ENCODE measurements at places on chromosomes 5 and 9.

GRCh38 chr9:38315085-38315595 lies 77.4 kb upstream of the ALDH1B1 start:
- DNase-seq: no peak

DNA sequence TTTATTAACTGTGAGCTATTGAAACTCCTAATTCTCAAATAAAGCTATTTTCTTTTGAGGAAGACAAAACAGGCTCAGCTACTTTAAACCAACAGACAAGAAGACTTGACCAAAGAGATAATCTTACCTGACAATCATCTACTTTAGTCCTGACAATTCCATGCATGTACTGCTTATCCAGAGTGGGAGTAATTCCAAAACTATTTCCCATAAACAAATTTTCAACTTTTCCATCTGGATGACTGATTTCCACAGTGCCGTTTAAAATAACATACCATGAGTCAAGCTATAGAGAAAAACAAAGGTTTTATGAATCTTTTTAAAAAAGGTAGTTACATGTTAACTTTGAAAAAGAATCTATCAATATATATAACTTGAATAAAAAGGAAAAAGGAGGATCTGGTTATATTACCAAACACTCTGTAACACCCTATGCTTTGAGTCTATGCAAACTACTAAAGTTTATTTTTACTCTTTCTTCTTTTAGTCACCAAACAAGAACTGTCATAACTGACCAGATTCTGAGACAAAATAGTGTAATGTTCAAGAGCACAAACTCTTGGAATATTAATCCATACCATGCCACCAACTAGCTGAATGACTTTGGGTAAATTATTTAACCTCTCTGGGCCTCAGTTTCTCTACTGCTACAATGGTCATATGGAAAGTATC lies 129.7 kb downstream of the RAPGEF6 start:
- DNase-seq: no peak

DNA sequence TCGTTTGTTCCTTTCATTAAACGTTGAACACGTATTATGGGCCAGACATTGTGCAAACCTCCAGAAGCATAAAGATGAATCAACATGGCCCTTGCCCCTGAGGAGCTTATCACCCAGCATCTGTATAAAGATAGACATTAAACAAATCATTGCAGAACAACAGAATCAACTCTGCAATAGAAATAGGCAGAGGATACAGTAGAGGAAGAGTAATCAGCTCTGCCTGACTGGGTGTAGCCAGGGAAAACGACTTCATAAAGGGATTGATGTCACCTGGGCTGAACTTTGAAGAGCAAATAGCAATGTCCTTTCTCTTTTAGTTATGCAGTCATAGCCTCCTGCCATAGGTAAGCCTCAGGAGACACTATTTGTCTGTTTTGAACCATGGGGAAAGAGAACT lies 13.4 kb downstream of the RGS7BP start:
- no peak for DNase-seq

DNA sequence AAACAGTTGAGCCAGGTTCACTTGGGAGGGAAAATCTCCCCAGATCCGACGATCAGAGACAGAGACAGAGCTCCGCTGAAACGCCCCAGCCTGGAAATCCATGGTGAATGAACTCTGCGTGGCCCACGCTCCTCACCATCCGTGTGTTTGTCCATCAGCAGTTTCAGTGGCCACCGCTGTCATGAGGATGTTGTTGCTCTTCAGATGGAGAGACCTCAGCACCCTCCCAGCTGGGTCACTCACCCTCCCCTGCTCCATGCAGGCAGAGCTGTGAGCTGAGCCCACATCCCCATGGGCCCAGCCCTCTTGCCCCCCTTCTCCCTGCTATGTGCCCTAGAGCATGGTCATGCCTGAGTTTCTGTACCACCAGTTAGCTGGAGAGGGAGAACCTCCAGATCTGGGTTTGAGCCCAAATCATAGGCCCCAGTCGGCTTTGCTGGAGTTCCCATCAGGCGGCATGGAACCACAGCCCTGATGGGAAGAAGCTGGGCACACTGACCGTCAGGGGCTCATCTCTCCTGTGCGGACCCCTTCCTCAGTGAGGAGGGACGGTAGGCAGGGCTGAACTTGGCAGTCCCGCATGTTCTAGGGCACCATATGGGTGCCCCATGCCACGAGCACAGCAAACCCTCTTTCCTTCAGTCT lies 154.4 kb upstream of the COL5A1 start:
- no peak for DNase-seq

DNA sequence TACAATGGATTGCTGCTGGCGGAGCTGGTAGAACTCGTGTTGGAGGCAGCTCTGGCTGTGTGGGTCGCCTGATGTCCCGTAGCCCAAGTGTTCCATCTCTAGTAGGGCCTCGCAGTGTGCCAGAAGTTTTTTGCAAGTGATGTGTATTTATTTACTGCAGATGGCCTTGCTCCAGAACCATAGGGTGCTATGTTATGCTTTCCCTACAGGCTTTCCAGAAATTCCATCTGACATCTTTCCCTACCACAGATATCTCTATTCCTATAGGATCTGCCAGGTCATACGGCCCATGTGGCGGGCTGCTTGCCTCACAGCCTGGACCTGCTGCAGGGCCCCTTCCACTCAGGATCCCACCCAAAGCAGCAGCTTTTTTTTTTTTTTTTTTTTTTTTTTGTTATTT lies 16.9 kb downstream of the ADAMTSL2 start:
- no peak for DNase-seq

DNA sequence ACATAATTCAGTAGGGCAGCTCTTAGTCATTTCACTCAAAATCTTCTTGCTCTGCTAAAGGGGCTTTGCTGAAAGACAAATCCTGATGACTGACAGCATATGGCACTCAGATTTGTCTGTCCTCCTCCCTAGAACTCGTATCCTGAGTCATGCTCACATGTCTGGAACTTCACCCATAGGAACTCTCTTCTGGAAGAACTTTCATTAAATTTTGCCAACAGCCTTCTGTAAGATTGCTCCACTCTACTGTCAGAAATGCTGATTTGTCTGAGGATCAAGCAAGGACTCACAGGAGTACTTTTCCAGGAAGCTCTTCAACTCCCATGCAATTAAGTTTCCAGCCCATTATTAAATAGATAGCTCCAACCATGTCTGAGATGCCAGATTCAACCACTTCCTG lies 59.8 kb upstream of the SNX2 start:
- no peak for DNase-seq

DNA sequence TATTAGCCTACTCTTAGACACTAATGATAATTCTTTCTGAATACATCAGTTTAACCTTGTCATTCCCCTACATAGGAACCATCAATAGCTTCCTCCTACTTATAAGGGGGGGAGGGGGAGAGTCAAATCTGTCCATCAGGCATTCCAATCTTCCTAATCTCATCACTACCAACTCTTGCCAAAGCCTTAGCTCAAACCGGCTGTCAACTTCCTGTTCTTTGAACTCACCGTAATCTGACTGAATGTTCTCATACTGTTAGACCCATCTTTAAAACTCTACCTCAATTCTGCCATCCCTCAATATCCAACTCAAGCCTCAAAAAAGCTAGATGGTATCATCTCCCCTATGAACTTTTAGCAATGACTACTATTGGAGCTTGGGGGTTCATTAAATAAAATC lies 41.9 kb upstream of the RNF38 start:
- no peak for DNase-seq

Data from T-cell (primary cell).